Activated CD4-positive, alpha-beta T cell treated with anti-CD3 and anti-CD28 coated beads, Interleukin-2, amount 50 U/mL, for 24 hours (primary cell): ENCODE measurements at places on chromosomes 11 and 22.

DNA sequence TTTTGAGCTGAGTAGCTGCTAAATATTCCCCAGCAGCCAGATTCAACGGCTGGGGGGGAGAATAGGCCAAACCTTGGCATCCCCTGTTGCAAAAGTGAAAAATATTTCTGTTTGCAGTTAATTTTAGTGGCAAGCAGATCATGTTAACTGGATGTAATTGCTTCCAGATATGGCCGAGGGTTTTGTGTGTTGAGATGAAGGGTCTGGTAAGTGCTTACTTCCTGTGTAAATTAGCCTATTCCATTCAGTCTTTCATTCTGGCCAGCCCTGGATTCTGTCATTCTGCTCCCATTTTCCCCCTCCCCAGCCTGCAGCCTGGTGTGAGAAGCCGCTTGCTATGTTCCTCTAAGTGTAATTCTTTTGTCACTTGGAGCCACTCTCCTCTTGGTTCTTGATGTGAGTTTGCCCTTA is 17.4 kb downstream of the ZBTB16 start:
- DNase-seq: no peak

GRCh38 chr11:82038154-82038553 is 695.5 kb downstream of the FAM181B start:
- DNase-seq: no peak

DNA sequence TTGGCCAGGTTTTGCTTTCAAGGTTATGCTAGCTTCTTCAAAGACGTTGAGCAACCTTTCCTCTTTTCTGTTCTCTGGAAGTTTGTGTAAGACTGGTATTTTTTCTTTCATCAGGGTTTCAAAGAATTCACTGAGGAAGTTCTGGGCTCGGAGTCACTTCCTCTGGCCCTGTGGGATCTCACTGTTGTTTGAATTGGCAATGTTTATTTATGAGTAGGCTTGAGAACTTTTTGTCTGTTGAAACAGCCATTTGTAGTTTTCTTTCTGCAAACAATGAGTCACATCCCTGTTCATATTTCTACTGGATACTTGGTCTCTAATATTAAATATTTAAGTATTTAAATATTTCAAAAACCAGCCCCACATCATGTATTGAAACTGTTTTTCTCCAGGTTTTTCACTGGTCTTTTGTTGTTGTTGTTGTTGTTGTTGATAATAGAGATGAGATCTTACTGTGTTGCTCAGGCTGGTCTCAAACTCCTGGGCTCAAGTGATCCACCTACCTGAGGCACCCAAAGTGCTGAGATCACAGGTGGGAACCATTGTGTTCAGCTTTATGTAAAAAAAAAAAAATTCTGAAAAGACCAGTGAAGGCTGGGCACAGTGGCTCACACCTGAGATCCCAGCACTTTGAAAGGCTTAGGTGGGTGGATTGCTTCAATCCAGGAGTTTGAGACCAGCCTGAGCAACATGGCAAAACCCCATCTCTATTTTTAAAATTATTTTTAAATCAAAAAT is 26.9 kb downstream of the SUSD2 start:
- no peak for DNase-seq

- no peak for DNase-seq
Observed at GRCh38 chr11:123546515-123546914, 107.9 kb downstream of the SCN3B start.

- DNase-seq: no peak
Observed at GRCh38 chr11:37946155-37946766, 1348.2 kb upstream of the RAG2 start.

DNA sequence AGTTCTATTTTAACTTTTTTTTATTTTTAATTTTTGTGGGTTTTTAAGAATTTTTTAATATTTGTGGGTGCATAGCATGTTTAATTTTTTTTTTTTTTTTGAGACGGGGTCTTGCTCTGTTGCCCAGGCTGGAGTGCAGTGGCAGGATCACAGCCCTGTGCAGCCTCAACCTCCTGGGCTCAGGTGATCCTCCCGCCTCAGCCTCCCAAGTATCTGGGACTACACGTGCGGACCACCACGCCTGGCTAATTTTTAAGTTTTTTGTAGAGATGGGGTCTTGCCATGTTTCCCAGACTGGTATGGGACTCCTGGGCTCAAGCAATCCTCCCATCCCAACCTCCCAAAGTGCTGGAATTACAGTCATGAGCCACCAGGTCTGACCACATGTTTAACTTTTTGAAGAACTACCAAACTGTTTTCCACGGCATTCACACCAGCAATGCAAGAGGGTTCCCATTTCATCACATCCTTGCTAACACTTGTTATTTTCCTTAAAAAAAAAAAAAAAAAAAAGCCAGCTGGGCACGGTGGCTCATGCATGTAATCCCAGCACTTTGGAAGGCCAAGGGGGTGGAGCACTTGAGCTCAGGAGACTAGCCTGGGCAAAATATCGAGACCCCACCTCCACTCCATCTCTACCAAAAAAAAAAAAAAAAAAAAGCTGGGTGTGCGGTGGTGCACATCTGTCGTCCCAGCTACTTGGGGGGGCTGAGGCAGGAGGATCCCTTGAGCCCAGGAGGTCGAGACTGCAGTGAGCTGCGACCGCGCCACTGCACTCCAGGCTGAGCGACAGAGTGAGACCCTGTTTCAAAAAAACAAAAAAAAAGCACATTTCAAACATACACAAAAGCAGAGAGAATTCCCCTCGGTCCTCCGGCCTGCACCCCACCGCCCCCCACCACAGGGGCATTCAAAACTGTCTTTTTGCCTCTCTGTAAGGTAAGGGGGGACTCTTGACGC is 16.7 kb upstream of the TXNRD2 start:
- DNase-seq: no peak

DNA sequence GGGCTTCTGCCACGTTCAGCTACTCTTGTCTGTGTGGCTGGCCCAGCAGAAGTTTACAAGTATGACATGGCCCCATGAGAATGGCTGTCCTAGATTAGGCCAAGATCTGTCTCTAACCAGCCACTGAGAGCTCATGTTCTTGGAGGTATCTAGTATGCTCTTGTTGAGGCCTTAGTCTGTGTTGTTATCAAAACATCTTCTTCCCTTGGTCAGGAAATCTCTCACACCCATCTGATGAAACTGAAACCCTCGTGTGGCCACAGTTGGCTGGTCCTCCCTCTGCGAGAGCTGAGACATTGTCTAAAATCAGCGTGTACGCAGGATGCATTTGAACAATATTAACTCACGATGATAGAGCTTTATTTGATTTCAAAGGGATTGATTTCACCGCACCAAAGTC is 109.0 kb upstream of the NNMT start:
- DNase-seq: no peak

GRCh38 chr11:60899046-60899936 is 7.1 kb downstream of the PRPF19 start:
- no peak for DNase-seq

GRCh38 chr11:13068211-13068610 is 59.1 kb downstream of the RASSF10 start:
- DNase-seq: no peak

DNA sequence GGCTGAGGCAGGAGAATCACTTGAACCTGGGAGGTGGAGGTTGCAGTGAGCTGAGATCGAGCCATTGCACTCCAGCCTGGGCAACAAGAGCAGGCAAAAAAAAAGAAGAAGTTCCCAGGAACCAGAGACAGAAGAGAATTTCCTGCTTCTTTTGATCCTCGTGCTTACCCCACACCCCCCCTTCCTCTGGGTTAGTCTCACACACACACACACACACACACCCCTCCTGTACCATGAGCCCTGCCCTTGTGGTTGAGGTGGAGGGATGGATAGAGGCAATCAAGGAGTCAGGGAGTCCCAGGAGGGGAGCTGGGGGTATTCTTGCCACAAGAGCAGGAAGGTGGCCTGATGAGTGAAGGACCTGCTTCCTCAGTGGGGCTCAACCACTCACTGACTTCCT is 4.1 kb upstream of the UBE2L6 start:
- DNase-seq: no peak

- no peak for DNase-seq
Observed at GRCh38 chr22:23066200-23067022, 3.9 kb upstream of the GNAZ start.

GRCh38 chr11:31601635-31602282 is 92.2 kb downstream of the ELP4 start:
- DNase-seq: no peak

GRCh38 chr11:129732941-129733340 is 82.7 kb upstream of the TMEM45B start:
- DNase-seq: no peak

DNA sequence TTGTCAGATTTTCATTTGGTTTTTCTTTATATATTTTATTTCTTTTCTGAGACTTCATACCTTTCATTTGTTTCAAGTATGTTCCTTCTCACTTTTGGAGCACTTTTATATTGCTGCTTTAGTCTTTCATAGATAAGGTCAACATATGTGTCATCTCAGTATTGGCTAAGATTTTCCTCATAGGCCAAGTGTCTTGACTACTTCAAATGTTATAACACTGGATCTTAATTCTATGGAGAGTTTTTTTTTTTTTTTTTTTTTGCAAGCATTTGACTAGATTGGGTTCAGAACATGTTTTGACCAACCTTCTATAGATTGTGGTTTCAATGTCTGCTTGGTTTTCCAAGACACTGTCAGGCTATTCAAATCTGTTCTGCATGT is 69.0 kb upstream of the NARS2 start:
- no peak for DNase-seq

DNA sequence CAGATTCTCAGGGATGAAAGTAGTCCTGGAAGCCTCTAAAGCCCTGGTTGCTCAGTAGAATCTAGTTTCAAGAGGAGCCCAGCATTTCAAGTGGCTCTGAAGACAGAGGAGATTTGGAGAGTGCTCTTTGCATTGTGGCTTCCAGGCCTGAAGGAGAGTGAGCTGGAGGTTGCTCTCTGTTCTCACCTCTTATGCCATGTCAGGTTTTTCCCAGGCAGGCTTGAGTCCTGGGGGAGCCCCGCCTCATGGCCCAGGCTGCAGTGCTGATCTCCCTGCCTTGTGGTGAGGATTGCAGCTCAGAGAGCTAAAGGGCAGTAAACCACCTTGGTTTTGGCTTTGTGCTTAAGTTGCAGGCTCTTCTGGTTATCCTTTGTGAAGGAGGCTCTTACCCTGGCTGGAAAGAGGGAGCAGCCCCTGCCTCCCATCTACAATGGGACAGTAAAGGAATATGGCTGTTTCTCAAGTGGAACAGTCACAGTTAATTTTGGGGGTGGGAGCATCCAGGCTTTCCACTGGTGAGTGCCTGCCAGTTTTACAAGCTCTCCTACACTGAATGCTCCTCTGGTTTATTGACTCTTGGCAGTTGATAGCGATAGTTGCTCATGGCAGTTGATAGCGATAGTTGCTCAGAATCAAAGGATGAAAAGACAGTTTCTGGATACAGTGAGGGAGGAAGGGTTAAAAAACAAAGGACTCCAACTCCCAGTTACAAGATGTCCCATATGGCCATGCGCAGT is 32.6 kb downstream of the RCOR2 start:
- no peak for DNase-seq

- DNase-seq: no peak
Observed at GRCh38 chr11:35111161-35112055, 27.6 kb upstream of the CD44 start.

GRCh38 chr11:73288873-73289707 is 17.0 kb downstream of the P2RY6 start:
- no peak for DNase-seq

DNA sequence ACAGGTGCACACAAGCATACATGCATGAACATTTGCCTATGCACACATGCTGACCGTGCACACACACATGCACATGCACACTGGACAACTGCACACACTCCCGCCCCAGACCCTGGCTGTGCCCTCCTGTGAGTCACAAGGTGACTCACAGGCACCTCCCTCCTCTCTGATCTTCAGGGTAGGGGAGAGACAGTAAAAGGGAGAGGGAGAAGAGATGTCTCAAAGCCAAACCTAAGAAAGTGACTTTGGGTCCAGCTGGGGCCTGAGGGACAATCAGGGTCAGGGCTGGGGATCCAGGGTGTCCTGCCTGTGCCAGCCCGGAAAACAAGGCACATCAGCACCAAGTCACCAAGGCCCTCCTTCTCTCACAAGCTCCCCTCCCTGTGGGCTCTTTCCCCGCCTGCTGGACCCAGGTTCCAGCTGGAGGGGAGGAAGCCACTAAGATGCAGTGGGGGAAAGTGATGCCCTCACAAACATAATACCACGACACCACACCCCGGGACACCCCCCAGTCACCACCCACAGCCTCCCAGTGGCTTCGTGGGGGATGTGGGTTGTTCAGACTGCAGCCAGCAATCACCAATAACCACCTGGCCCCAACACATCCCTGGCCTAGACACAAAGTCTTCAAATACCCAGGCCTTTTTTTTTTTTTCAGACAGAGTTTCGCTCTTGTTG is 39.3 kb downstream of the PDGFB start:
- no peak for DNase-seq

GRCh38 chr11:102830001-102830727 is 13.2 kb downstream of the MMP3 start:
- no peak for DNase-seq

DNA sequence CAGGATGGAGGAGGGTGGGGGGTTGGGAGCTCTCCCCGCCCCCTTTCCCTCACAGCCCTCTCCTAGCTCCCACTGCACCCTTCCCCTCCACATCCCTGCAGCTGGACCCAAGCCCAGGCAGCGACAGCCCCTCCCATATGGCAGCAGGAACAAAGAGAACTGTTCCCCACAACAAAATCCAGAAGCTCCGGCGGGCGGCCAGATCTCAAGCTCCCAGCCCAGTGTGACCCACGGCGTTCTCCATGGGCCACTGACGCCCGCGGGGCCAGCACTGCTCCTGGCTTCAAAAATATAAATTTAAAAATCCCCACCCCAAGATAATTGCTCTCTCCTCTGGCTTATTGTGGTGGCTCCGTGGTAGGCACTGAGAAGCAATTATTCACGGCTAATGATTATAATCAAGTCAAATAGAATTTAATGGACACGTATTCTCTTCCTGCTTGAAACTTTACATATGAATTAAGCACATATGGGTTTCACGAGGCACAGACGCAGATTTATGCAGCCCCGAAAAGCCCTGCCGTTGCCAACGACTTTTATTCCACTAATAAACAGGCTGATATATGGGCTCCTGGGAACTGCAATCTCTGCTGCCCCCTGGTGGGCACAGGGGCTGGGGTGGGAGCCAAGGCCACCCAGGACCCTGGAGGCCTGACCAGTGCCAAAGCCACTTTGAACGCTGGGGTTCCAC is 17.5 kb downstream of the MACROD1 start:
- peak; percentile 55 for DNase-seq

- DNase-seq: no peak
Observed at GRCh38 chr11:128707681-128708080, 13.8 kb downstream of the FLI1 start.

GRCh38 chr22:19832476-19833108 is 22.1 kb downstream of the GNB1L start:
- DNase-seq: no peak

- no peak for DNase-seq
Observed at GRCh38 chr22:31230871-31231621, 18.9 kb downstream of the LIMK2 start.

GRCh38 chr11:23974601-23975000 is 522.3 kb upstream of the LUZP2 start:
- no peak for DNase-seq
